ENCODE measurements at places on chromosomes 4 and X.
A peak's percentile ranks its signal among the peaks of the same experiment; 100 is the strongest.

GRCh38 chr4:16439768-16440167 is 213.5 kb upstream of the TAPT1 start:
- no peak for DNase-seq

- no peak for DNase-seq
Observed at GRCh38 chr4:143455211-143455610, 58.3 kb upstream of the SMARCA5 start.

- no peak for DNase-seq
Observed at GRCh38 chrX:57641338-57641737, 38.7 kb downstream of the NLRP2B start.

DNA sequence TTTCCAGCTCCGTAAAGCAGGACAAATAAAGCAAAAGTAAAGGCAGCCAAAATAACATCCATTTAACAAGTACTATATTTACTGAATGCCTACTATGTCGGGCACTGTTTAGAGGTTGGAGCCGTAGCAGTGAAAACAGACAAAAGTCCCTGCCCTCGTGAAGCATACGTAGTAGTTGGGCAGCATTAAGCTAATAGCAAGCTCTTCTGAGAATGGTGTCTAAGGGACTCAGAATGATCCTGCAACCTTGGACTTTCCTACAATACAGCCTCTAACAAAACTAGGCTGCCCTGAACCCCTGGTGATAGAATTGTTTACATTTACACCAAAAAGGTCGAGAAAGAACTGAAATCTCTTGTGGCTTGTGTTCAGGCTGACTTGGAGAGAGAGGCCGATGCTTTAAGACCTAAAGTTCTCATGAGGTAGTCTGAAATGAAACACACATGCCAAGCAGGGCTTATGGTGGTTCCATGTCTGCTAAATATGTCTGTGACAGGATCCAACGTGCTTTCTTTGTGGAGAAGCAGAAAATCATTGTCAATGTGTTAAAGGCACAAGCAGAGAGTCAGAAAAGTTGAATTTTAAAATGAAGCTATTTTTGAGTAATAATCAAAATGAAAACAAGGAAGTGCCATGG is 898 bp upstream of the PDGFC start:
- no peak for DNase-seq

DNA sequence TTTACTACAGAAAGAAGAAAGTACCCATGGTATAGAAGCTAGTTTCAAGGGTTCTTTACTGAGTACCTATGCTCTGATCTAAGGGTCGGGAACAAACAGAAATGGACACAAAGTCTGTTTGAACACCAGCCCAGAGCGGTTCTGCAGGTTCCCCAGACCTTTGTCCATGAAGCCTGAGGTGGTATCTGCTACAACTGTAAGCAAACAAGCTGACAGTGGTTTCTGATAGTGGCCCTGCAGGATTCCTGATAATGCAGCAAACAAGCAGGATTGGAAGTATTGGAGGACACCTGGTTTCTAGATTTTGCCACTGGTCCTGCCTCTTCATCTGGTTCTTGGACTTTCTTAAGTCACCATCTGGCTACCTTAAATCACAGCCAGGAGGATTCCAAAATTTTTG is 23.7 kb downstream of the SMPX start:
- DNase-seq: no peak

- DNase-seq: peak; percentile 90
Observed at GRCh38 chr4:166527500-166527899, 654.5 kb downstream of the TLL1 start.

DNA sequence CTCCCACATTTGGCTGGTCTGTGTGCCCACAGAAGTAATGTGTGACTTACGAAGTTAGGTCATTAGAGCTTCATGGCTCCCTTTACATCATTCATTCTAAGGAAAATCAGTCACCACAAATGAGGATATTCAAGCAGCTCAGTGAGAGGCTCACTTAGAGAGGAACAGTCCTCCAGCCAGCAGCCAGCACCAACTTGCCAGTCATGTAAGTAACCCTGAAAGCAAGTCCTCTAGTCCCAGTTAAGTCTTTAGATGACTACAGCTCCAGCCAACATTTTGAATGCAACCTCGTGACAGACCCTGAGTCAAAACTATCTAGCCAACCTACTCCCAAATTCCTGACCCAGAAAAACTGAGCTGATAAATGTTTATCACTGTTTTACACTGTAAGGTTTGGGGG is 71.3 kb downstream of the LRBA start:
- no peak for DNase-seq

- DNase-seq: no peak
Observed at GRCh38 chrX:130555341-130555740, 153.6 kb downstream of the RBMX2 start.

DNA sequence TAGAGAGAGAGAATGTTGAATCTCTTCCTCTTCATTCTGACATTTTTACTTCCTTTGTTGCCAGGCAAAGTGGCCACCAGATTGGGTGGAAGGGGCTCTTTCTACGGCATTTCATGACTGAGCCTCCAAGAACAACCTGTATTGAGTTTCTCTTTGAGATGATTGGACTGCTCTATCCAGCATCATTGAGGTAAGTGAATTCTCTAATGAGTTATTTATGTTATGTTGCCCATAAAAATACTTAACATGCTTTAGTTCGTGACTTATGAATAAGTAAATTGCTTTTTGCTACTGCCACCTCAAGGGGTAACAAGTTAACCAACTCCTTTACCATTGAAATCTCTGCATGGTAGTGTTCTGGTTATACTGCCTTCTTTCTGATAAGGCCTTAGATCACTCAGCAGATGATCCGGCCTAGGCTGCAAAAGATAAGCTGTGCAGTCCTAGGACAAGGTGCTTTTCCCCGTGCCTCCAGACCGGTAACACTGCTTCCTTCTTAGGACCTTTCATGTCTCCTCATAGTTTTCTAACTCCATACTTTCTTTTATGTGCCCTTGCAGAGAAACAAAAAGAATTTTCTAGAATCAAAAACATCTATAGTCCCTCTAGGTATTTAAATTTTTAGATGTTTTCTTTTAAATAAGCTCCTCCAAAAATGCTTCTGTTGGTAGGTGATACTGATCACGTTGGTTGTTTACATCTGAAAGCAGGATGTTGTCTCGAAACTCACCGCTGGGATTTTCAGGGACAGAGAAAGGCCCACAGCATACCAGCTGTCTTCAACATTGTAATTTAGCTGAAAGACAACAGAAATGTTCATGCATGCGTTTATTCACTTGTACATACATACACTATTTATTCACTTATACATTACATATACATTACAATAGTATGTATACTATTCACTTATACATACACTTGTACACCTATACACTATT is 157.1 kb upstream of the RBPJ start:
- DNase-seq: no peak

DNA sequence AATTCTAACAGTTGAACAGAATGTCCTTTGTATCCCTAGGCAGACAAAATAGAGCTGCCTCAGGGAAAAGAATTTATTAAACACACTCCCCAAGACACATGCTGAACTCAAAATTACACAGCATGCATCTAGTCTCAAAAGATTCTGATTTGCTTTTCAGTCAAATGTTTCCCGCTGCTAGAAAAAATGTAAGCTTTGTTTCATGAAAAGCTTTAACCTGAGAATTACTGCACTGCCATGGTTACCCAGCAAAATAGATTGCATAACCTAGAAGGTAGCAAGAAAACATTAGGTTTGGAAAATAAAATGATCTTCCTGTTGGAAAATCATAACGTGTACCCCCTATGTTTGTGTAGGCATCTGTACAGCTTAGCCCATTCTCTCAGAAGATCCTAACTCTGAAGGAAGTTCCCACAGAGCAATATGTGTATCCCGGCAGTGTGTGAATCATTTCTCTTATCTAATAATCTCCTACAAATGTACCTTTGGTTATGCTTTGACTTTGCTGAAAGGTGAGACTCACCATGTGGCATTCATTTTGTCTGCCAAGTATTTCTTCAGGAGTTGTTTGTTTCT is 646.9 kb downstream of the STPG2 start:
- no peak for DNase-seq

GRCh38 chr4:86523333-86523732 is 70.8 kb upstream of the PTPN13 start:
- DNase-seq: no peak

DNA sequence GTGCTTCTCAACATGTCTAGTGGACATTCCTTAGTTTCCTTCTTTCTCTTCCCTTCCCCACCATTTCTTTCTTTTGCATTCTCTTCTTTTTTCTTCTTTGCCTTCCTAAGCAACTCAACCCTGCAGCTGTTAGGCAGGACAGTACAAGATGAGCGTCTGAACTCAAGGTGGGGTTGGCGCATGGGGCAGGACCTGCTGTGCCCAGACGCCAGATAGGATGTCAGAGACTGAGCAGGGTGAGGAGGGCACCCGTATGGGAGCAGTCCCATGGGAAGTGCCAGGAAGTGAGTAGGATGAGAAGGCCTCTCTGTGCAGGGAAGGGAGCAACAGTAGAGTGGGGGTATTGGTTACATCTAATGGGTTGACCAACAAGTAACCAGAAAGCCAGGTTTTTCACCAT is 38.1 kb upstream of the ZNF827 start:
- no peak for DNase-seq

DNA sequence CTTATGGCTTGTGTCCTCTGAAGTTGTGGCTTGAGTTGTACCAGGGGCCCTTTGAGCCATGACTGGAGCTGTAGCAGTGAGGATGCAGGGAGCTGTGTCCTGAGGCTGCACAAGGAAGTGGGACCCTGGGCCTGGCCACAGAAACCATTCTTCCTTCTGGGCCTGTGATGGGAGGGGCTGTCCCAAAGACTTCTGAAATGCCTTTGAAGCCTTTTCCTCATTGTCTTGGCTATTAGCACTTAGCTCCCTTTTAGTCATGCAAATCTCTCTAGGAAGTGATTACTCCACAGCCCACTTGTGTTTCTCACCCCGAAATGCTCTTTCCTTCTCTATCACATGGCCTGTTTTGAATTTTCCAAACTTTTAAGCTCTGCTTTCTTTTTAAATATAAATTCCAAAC is 92.4 kb downstream of the FHDC1 start:
- DNase-seq: no peak

GRCh38 chr4:54384563-54384962 is 155.5 kb downstream of the PDGFRA start:
- DNase-seq: peak; percentile 38

GRCh38 chrX:149392921-149393320 is 112.2 kb downstream of the IDS start:
- DNase-seq: no peak

Data from SW480 (cell line).